Left cardiac atrium (tissue), 4 donors: ENCODE measurements at places on chromosomes 6 and 20. TPM values are rescaled to one million over a fixed set of nuclear protein-coding genes. Genes with fewer than 3 reads are reported as not detected.

- DNase-seq = no peak
These were observed 4.4 kb upstream of the PLCB1 start for GRCh38 chr20:8127553-8128255.

GRCh38 chr6:69631552-69632346, 165.1 kb downstream of the LMBRD1 start:
- DNase-seq = no peak

GRCh38 chr6:4511641-4512020, 264.6 kb upstream of the CDYL start:
- DNase-seq = no peak

DNA sequence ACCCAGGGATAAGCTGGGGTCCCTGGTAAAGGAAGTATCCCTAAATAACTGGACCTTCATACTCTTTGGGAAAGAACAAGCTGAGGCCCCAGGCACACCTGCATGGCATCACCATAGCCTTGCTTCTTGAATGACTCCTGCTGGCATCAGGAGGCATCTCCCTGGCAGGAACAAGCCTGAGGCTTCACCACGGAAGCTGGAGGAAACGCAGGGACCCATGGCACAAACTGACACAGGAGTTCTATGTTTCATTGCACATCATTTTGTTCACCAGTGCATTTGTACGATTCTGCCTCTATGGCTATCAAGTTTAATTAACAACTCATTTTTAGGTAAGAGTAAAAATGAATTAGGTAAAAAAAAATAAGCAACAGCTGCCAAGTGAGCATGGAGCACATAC, 619 bp upstream of the PDE7B start:
- DNase-seq = no peak

- DNase-seq = no peak
These were observed 122.3 kb downstream of the B3GAT2 start for GRCh38 chr6:70834520-70834919.

The FIG4 gene
- 8.2 TPM for total RNA-seq

The SGK2 gene
- total RNA-seq = 7.9 TPM
